ENCODE measurements at places on chromosomes 5 and 9.

DNA sequence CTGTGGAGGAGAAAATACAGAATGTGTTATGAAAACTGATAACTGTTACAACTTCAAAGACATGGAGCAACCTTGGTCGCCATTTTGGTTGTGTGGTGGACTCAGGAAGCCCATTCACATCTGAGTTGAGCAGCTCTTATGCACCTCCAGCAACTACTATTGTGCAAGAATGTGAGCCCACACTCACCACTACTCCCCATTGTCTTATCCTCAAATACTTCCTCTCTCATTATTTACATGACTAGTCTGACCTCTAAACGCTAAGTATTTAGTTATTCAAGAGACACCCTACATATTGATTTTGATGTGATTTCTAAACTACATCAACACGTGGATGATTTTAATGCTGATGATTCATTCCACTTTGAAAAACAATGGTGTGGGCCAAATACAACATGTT, 516.6 kb upstream of the CLINT1 start:
- no peak for DNase-seq

DNA sequence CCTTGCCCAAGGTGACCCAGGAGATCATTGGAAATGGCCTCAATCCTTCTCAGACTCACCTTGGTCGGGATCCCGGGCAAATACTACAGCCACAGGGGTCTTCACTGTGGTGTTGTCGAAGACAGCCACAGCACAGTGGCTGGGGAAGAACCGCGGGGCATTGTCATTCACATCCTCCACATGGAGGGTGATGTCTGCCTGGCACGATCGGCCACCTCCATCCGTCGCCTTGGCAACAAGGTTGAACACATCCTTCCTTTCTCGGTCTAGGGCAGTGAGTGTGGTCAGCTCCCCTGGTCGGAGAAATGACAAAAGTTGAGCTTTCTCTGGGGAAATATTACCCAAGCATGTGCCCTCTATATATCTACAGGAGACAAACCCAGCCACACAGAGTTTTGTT, 56.8 kb downstream of the FAT2 start:
- DNase-seq, result no peak

- DNase-seq, result no peak
Observed at GRCh38 chr5:157004893-157005551, 42.0 kb upstream of the TIMD4 start.

GRCh38 chr5:61468483-61468865, 136.4 kb downstream of the ZSWIM6 start:
- DNase-seq, result no peak

DNA sequence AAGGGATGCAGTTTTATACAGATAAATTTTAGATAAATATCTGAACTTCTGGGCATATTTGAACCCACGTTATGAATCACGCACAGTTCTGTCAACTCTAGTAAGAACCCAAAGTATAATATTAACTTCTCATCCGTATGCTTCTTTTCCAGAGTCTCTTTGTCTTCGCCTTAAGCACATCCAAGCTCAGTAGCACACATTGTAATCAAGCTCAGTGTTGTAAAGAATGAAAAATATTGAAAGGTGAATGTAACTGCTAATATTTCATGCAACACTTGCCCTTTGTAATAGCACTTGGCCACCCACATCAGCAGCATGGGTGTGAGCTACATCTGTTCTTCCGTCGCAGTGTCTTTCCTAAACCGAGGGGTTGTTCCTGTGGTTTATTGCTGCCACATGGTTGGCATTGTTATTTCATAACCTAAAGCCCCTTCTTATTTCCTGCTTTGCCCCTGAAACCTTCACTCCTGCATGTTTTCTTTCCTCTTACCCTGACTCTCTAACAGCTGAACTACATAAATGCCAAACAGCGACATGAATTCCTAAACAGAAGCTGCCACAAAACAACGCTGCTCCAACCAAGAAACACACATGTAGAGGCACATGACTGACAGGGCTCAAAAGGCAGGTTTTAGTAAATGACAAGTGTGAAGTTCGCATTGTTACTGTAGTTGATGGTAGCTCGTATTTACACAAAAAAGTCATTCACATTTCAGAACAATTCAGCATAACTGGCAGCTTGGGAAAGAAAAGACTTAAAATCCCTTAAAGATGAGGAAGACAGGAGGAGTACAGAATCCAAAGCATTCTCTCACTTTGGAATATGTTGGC, 190.1 kb upstream of the MEF2C start:
- no peak for DNase-seq

- DNase-seq, result peak; percentile 38
Observed at GRCh38 chr5:77560677-77561263, 68.7 kb upstream of the WDR41 start.

- no peak for DNase-seq
Observed at GRCh38 chr5:143657647-143658285, 154.2 kb upstream of the HMHB1 start.

DNA sequence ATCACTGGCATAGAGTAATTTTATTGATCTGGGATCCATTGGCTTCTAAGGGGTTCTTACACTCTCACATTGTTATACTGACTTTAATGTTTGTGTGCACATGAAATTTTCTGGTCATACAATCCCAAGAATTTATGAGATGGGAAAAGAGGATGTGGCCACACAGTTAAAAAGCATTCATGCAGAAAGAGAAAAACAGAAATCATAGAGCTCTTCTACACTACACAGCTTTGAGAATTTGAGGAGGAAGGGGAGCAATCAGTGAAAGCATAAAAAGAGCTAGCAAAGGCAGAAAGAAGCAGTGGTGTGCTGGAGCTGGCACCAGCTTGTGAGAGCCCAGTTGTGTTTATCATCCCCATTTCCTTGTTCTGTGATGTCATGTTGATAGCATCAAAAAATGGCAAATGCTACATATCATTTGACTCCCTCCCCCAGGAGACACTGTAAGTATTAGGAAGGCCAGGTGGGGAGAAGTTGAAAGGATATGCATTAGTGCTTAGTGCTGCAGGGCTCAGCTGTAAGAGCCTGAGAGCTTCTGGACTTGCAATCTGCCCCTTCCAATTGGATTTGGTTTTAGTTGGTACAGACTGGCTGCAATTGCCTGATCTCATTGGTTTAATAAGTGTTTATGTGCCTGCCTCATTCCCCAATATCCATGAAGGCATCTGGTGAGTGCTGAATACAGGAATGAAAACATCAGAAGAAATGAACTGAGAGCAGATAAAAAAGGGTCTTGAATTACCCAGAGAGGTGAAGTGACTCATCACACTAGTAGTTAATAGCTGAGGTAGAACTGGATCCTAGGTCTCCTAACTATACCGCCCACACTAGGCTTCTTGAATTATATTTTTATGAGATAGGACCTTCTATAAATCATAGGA, 30.9 kb downstream of the RHOBTB3 start:
- DNase-seq, result no peak

GRCh38 chr5:121239951-121240350, 611.7 kb upstream of the FTMT start:
- DNase-seq, result no peak

- no peak for DNase-seq
Observed at GRCh38 chr9:91465420-91465819, 41.8 kb upstream of the NFIL3 start.

- DNase-seq, result no peak
Observed at GRCh38 chr5:119524485-119524884, 72.2 kb downstream of the HSD17B4 start.

- no peak for DNase-seq
Observed at GRCh38 chr5:136356747-136357469, 8.4 kb downstream of the TRPC7 start.

- no peak for DNase-seq
Observed at GRCh38 chr5:167624053-167624452, 667.4 kb upstream of the WWC1 start.

GRCh38 chr9:123402981-123403509, 47.0 kb downstream of the CRB2 start:
- no peak for DNase-seq

DNA sequence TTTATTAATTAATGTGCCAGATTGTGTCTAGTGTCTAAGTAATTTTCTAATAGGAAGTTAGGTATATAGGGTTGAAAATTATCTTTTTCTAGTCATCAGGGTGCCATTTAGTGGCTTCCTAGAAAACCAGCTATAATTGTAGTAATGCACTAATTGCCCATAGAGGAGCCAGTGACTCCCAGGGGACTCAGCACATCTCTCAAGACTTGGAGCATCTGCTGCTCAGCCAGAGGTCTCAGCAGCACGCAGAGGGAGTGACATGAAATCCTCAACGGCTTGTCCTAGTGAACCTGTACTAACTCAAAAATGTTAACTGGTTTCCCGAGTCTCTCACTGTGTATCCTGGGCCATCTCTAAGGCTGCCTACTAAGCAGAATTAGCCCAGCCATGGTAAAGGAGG, 78.2 kb upstream of the MAN2A1 start:
- DNase-seq, result no peak

DNA sequence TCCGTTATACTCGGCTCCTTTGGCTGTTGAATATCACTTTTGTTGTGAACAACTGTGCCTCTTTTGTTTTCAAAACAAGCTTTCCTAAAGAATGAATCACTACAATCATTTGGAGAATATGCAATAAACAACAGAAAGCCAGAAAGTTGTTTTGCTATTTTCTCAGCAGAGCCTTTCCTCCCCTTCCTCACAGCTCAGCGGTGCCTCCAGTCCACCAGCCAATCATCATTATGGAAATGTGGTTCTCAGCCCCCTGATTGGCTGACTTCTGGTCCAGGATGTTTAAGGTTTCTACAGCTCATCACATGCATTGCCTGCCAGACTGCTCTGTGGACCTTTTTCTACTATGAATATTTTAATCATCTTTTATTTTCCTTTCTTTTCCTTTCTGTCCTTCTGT, 9.1 kb upstream of the ZNF608 start:
- no peak for DNase-seq

DNA sequence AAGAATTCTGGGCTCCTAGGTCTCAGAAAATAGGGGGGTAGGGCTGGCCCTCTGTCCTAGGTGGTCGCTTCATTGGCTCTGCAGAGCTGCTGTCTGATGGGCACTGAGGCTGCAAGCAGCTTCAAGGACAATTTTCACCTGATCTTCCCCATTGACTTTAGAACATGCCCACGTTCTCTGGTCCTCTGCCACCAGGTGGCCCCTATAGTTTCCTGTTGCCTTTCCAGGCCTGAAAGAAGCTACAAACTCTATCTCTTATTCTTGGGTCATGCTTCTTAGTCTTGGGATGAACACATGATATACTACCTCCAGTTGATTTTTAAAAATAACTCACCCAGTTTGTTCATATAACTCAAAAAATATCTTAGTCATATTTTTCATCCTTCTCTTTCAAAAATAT, 26.3 kb downstream of the SPZ1 start:
- peak; percentile 13 for DNase-seq

DNA sequence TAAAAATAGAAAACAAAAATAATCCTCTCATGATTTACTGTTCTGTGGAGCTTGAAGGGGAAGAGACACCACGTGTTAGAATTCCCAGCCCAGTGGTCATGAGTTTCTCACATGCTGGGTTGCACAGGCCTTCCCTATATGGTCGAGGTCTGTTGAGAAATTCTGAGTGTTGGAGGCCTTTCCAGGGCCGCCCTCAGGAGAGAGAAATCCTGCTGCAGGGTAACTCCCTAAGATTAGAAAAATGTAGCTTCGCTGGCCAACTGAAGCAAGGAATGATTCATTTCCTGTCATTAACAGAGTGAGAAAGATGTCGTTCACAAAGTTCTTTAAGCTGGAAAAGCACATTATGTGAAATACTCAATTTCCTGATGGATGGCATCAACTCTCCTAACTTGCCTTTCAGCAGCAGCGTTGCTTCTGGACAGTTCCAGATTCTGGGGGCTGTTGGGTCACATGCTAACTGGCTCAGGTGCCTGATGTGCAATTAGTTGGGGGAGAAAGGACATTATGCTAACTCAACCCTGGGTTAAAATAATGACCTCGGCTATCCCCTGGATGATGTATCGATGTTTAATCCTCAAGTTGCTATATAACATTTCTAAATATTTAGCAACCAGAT, 104.8 kb upstream of the CD180 start:
- peak; percentile 5 for DNase-seq

DNA sequence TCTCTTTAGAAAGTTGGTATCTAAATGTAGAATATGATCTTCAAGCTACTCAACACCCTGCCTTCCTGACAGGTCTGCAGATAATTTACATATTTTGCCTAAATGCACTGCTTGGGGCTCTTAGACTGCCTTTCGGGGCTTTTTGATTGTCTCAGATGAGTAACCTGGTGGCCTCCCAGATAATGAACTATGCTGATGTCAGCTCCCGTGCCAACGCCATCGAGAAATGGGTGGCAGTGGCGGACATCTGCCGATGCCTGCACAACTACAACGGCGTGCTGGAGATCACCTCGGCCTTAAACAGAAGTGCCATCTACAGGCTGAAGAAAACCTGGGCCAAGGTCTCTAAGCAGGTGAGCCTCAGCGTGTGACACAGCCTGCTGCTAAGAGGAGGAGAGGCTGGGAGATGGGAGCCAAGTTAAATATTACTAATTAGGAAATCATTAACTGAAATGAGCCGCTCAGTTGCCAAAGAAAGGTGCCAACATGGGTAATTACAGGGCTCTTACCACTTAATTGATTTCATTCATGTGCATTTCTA, 20.8 kb upstream of the CKMT2 start:
- no peak for DNase-seq

DNA sequence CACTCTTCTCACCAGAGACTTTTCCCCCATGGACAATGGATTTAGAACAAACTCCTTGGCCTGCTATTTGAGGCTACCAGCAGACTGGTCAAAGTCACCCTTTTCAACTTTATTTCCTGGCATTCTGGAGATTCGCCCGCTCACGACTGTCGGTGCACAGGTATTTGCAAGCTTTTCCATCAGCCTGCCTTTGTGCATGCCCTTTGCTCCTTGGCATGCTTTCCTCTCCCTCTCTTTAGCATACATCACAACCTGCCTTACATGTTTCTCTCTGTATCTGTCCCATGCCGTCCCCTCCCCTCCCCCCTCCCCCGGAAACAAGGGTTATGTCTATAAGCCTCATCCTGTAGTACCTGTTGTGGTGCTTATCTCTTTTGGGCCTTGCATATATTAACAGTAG, 257.1 kb downstream of the AOPEP start:
- no peak for DNase-seq

DNA sequence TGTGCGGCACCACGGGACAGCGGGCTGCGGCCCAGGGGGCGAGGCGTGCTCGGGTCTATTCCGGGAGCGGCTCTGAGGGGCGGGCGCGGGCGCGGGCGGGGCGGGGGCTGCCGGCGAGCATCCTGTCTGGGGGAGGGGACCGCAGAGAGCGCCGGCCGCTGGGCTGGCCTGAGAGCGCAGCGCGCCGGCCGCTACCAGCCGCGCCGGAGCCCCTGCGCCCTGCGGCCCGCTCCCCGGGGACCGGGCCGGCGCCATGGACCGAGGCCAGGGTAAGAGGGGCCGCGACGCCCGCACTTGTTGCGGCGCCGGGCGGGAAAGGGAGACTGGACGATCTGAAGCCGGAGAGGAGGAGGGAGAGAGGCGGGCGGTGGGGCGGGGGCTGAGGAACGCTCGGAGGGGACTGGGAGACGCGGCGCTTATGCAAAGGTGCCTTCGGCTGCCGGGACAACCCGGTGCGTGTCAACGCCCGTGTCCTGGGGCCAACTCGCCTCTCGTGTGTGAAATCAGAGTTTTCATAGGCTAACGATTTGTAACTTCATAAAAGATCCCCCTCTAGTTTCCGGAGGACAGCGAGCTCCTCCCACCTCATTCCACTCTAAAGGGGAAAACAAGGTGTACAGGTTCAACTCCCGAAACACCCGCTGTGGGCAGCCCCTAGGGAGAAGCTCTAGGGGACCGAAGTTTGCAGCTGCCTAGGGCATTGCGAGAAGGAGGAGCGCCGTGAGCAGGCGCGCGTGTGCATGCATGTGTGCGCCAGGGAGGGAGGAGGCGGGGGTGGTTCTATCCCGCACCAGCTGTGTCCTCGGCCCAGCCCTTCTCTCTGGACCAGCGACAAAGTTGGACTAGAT, at the start of gene AFAP1L1:
Gene AFAP1L1 (plus strand): TSS at position 144 of the 848 bp plus-strand sequence. CDS start 110 bp downstream, at position 254.
- no peak for DNase-seq

GRCh38 chr9:105053209-105053652, 125.3 kb upstream of the ABCA1 start:
- DNase-seq, result no peak

Measured in Panc1 (cell line).